ENCODE measurements at places on chromosomes 16 and 17. TPM values are rescaled to one million over a fixed set of nuclear protein-coding genes. Genes with fewer than 3 reads are reported as not detected.
A peak's percentile ranks its signal among the peaks of the same experiment; 100 is the strongest.

GRCh38 chr16:11405331-11406176 is 60.3 kb downstream of the RMI2 start:
- H3K4me1 ChIP-seq, result no peaks in the 10 kb centered on the region
- no peaks in the 10 kb centered on the region for H3K27me3 ChIP-seq

DNA sequence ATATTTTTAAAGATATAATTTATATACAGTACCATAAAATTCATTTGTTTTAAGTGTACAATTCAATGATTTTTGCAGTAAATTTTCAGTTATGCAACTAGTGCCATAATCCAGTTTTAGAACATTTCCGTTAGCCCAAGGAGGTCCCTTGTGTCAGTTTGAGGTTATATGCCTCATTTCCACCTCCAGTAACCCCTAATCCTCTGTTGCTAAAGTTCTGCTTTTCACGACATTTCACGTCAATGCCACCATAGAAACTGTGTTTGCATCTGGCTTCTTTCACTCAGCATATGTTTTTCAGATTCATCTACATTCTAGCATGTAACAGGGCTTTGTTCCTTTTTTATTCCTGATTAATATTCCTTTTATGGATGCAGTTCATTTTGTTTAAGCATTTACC is 42.4 kb upstream of the NUDT7 start:
- no peaks in the 10 kb centered on the region for H3K36me3 ChIP-seq
- no peak overlapping the region for H3K27ac ChIP-seq
- no peak overlapping the region for H3K4me3 ChIP-seq
- H3K4me1 ChIP-seq, result no peaks in the 10 kb centered on the region

DNA sequence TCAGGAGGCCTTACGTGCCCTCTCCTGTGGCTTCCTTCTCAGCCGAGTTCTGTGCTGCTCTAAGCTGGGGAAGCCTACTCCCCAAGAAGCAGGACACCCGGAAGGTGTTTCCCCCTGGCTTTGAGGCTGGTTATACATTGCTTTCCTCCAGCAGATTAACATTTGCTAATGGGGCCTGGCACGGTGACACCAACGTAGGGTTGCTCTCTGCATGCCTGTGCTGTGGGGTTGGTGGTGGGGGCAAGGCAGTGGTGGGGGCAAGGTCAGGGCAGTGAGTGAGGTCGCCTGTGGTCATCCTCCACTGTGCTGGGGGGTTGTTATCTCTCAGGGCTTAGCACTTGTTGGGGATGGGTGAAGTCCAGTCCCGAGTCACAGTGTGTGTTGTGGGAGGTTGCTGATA is 4.2 kb downstream of the USP6 start:
- DNase-seq, result no peak
- H3K36me3 ChIP-seq, result no peaks in the 10 kb centered on the region
- no peak overlapping the region for H3K4me3 ChIP-seq
- H3K4me1 ChIP-seq, result peaks cover 24% of the 10 kb centered on the region

GRCh38 chr17:68542698-68543463 is 30.7 kb downstream of the PRKAR1A start:
- DNase-seq, result no peak
- H3K27me3 ChIP-seq, result no peaks in the 10 kb centered on the region
- H3K27ac ChIP-seq, result no peak overlapping the region
- H3K4me3 ChIP-seq, result no peak overlapping the region

DNA sequence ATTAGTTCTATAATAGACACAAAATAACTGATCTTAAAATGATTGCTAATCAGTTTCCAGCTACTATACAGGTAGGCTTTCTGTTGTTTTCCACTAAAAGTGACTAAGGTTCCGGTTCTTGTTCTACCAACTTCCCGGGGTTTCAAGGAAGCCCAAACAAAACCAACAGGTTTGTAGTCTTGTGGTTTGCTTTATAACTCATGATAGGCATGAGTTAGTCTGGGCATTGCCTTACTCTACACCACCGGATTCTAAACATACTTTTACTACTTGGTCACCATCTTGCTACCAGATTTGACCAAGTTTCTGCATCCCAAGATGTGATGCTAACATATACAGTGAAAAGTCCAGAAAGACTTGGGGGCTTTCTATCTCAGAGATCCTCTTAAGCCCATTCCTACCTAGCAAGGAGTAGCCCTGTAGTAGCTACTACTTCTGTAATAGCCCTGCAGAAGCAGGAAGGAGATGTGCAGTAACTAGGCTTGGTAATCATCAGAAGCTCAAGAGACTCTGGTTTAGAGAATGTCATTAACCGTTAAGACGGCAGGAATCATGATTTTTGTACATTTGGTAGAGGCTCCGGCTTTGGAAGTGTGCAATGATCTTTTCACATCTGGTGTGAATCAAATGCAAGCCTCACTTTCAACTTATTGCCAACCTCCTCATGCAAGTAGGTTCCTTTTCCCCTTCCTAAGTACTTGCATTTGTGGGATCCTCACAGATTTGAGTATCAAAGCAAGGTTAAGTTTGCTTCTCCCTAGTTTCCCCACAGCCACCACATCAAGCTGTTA is 1.6 kb downstream of the FAM117A start:
- DNase-seq, result no peak
- no peaks in the 10 kb centered on the region for H3K27me3 ChIP-seq
- peaks cover 35% of the 10 kb centered on the region for H3K4me1 ChIP-seq
- no peaks in the 10 kb centered on the region for H3K36me3 ChIP-seq

DNA sequence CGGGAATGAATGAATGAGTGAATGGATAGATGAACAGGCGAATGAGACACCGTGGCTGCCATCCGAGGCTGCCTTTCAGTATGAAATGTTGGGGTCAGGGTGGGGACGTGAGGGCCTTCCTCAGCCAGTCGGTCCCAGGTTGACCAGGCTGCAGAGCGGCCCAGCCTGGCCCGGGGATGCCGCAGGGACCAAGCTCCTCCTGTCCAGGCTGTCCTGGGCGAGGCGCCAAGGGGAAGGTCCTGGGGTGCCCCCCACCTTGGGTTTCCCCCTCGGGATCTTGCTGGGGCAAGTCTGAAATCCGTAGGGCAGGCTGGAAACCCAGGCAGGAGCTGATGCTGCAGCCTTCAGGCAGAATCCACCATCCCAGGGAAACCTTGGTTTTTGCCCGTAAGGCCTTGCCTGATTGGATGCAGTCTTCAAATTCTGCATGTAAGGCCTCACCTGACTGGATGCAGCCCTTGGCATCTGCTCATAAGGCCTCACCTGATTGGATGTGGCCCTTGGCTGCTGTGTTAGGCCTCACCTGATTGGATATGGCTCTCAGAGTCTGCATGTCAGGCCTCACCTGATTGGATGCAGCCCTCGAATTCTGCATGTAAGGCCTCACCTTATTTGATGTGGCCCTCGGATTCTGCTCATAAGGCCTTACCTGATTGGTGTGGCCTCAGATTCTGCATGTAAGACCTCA is 61.7 kb upstream of the ZNF469 start:
- no peaks in the 10 kb centered on the region for H3K27me3 ChIP-seq
- H3K4me3 ChIP-seq, result no peak overlapping the region
- H3K4me1 ChIP-seq, result peaks cover 15% of the 10 kb centered on the region
- no peak for DNase-seq

GRCh38 chr16:59543641-59544040 is 809.5 kb upstream of the GOT2 start:
- no peak overlapping the region for H3K27ac ChIP-seq
- H3K4me1 ChIP-seq, result no peaks in the 10 kb centered on the region
- H3K36me3 ChIP-seq, result no peaks in the 10 kb centered on the region
- H3K4me3 ChIP-seq, result no peak overlapping the region

DNA sequence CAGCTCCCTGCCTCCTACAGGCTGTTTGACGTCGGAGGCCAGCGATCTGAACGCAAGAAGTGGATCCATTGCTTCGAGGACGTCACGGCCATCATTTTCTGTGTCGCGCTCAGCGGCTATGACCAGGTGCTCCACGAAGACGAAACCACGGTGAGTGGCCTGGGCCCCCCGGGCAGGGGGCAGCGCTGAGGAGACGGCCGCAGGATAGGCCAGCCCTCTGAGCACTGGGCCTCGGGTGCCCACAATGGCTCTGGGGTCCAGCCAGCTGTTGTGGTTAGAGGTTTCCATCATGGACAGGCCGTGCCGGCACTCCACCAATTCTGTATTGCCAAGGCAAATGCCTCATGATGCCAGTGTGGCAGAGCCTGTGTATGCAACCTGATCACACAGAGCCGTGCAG is 88.6 kb downstream of the AMFR start:
- no peaks in the 10 kb centered on the region for H3K27me3 ChIP-seq
- DNase-seq, result peak; percentile 58
- no peak overlapping the region for H3K27ac ChIP-seq
- no peaks in the 10 kb centered on the region for H3K36me3 ChIP-seq
- H3K4me3 ChIP-seq, result no peak overlapping the region
- H3K4me1 ChIP-seq, result no peaks in the 10 kb centered on the region

- no peak for DNase-seq
- peaks cover 8% of the 10 kb centered on the region for H3K27me3 ChIP-seq
- no peaks in the 10 kb centered on the region for H3K4me1 ChIP-seq
- no peak overlapping the region for H3K4me3 ChIP-seq
- H3K36me3 ChIP-seq, result no peaks in the 10 kb centered on the region
Observed at GRCh38 chr17:32120141-32120540, 22.2 kb upstream of the RHOT1 start.

DNA sequence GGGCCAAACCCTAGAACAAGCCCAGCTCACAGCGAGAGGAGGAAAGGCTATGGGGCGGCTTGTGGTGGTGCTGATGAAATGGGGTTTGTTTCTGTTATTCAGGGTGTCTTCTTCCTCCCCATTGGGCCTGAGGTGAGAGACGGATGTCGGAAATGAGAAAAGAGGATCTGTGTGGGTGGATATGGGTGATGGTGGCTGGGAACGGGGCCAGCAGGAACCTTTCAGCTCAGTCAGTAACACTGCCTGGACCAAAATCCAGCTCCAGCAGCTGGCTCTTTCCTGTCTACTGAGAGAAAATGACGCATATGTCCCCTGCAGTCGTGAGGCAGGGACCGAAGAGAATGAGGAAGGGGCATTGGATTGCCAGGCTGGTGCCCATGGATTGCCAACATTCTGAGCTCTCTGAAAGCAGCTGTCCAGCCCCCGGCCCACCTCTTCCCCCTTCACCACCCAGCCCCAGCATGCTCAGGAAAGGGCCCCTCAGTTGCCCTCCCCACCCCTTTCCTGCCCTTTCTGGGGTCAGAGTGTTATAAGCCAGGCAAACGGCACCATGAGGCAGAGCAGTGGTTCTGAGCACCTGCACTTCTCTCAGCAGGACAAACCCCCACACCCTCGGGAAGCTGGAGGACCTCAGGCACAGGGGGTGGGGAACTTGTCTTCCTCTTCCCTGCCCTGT is 4.0 kb downstream of the MYH3 start:
- H3K4me1 ChIP-seq, result no peaks in the 10 kb centered on the region
- DNase-seq, result no peak
- no peak overlapping the region for H3K27ac ChIP-seq
- H3K36me3 ChIP-seq, result peaks cover 14% of the 10 kb centered on the region

DNA sequence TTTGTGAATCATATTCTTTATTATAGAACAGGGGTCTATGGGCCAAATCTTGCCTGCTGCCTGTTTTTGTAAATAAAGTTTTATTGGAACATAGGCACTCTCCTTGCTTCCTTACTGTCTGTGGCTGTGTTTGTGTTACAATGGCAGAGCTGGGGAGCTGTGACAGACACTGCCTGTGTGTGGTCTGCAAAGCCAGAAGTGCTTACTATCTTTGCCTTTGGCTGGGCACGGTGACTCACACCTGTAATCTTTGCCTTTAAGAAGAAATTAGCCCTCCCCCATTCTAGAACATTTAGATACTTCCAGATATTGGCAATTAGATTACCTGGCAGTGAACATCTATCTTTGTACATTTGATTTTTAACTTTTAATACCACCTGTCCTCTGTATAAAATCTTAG is 308.3 kb downstream of the FOXL1 start:
- H3K36me3 ChIP-seq, result no peaks in the 10 kb centered on the region
- H3K4me1 ChIP-seq, result no peaks in the 10 kb centered on the region
- H3K27ac ChIP-seq, result no peak overlapping the region
- DNase-seq, result peak; percentile 21

- H3K27me3 ChIP-seq, result no peaks in the 10 kb centered on the region
- H3K4me1 ChIP-seq, result peaks cover 55% of the 10 kb centered on the region
- DNase-seq, result no peak
- H3K36me3 ChIP-seq, result peaks cover 9% of the 10 kb centered on the region
- peak overlapping the region; percentile 61 for H3K27ac ChIP-seq
- peak overlapping the region; percentile 60 for H3K4me3 ChIP-seq
Observed at GRCh38 chr17:40070709-40071312, 8.0 kb downstream of the THRA start.

- no peaks in the 10 kb centered on the region for H3K36me3 ChIP-seq
- H3K27ac ChIP-seq, result no peak overlapping the region
- no peaks in the 10 kb centered on the region for H3K4me1 ChIP-seq
- no peaks in the 10 kb centered on the region for H3K27me3 ChIP-seq
- DNase-seq, result no peak
Observed at GRCh38 chr16:61362585-61362984, 673.7 kb downstream of the CDH8 start.

- no peak overlapping the region for H3K27ac ChIP-seq
- no peak for DNase-seq
- H3K4me3 ChIP-seq, result no peak overlapping the region
Observed at GRCh38 chr17:44867841-44868240, 20.2 kb downstream of the HIGD1B start.

The TEDC2 gene
- polyA plus RNA-seq, result 2.7 TPM

The COG7 gene
- polyA plus RNA-seq, result 17.5 TPM

The LHX1 gene
- not detected for polyA plus RNA-seq

The PLD6 gene
- polyA plus RNA-seq, result 2.2 TPM

The NECAB2 gene
- polyA plus RNA-seq, result not detected

The CACNG3 gene
- polyA plus RNA-seq, result not detected

The DECR2 gene
- 19.5 TPM for polyA plus RNA-seq

The MYADML2 gene
- polyA plus RNA-seq, result not detected

The TP53TG3E gene
- not detected for polyA plus RNA-seq

All from spleen (tissue), 13 donors.